ENCODE measurements at places on chromosomes 6 and 20.

DNA sequence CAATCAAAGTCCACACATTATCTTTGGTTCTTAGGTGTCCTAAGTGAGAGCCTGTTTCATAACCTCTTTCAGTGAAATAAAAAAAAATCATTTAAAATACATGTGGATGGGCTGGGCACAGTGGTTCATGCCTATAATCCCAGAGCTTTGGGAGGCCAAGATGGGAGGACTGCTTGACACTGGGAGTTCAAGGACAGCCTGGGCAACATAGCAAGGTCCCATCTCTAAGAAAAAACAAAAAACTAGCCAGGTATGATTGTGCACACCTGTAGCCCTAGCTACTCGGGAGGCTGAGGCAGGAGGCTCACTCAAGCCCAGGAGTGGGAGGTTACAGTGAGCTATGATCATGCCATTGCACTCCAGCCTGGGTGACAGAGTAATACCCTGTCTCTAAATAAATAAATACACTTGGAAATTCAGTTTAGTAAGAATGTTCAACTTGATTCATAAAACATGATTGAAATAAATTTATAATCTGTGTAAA is 3.6 kb downstream of the MPC1 start:
- no peak for DNase-seq

- no peak for DNase-seq
Measured at GRCh38 chr6:124924333-124924759, 37.9 kb upstream of the RNF217 start.

DNA sequence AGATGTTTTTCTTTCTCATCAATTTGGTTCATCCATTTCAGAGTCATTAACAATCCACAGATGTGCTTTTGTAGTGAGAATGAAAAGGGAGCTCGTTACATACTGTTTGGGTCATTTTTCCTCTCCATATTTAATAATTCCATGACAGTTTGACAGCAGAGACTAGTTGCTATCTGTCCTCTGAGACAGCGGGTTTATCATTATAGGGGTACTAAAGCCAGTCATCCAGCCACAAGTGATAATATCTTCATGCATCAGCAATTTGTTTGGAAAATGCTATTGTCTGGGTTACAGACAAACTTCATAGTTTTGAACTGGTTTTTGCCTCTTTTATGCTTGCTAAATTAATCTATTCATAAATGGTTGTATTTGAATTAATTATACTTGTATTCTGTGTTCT is 350.6 kb upstream of the FLRT3 start:
- DNase-seq: no peak

DNA sequence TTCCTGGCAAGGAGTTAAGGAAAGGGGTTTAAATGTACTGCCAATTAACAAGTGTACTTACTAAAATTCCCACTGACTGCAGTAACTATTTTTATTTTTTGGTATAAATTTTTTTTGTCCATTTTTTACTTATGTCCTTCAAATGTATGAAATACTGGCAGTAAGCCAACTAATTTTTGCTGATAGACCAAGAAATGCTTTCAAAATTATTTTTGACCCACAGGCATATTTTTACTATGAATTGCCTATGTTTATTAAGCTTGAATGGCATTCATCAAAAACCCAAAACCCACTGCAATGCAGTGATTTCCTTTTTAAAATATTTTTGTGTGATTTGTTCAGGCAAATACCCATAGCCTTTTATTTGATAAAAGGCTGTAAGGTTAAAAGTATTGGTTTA is 560.1 kb downstream of the UTRN start:
- DNase-seq: no peak

DNA sequence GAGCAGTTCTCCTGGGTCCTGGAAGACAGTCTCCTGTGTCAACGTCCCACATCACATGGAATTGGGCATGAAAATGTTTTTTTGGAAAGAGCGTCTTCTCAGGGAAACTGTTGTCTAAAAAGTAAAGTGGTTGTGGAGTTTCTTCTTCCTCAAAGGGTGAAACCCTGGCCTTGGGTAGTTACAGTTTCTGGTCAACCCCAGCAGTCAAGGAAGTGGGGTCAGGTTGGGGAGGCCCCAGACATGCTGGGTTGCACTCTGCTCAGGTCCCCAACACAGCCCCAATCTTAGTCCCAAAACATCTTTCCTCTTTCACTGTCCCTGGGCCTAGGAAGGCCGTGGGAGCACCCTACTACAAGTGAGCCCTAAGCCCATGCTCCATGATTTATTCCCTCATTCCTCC is 996 bp upstream of the NFKBIE start:
- DNase-seq: no peak

DNA sequence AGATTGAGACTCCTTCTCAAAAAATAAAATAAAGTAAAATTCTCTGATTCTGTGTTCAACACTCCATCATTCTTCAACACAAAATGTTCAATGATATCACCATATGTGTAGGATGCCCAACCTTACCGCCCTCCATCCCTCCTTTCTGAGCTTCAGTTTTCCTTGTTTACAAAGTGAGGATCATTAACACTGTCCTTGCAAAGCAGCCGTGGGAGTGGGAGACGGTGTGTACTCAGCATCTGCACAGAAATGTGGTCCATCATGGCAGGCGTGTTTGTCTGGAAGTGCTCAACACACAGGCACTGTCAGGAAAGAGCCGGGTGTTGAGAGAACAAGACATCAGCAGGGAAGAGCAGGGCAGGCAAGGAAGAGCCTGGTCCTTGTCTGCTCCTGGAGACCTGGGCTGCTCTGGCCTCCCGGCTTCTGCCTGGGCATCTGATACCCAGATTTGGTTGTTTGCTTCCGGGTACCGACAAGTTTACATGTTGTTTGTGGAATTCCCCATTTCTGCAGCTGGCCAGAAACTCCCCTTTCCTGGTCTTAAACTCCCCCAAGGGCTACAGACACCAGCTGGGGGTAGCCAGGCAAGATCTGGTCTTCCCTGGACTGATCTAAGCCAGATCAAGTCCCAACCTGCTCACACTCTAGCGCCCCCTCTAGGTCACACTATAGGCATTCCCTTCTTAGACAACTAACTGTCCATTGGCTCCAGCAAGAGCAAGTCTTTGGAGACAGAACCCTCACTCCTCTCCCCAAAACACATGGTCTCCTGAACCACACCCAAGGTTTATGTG is 26.7 kb upstream of the TTPAL start:
- no peak for DNase-seq

GRCh38 chr20:62472138-62472940 is 3.5 kb downstream of the GATA5 start:
- no peak for DNase-seq

DNA sequence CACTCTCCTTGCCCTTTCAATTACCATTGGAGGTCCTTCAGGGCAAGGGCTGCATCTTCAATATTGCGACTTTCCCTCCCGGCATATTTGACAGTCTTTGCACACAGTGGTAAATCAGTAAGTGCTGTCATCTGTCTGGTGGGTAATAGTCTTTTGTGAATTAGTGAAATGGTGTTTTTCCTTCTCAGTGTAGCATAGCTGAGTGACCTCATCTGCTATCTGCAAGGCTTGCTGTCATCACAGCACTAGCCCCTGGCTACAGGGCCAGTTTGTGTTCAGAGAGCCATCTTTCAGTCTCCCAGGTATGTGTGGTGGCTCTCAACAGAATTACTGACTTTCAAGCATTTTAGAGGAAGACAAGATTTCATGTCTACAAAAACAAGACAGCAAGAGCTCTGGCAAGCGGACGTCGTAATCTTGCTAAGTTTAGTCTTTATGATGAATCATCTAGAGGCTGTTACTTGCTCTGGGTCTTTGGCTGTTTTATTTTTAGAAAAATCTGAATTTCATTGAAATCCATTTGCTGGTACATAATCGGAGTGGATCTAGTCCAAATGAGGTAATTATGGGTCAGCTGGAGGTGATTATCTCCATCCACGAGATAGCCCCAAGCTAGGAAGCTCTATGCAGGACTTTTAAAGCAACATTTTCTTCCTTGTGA is 528.9 kb downstream of the EPM2A start:
- DNase-seq: no peak

DNA sequence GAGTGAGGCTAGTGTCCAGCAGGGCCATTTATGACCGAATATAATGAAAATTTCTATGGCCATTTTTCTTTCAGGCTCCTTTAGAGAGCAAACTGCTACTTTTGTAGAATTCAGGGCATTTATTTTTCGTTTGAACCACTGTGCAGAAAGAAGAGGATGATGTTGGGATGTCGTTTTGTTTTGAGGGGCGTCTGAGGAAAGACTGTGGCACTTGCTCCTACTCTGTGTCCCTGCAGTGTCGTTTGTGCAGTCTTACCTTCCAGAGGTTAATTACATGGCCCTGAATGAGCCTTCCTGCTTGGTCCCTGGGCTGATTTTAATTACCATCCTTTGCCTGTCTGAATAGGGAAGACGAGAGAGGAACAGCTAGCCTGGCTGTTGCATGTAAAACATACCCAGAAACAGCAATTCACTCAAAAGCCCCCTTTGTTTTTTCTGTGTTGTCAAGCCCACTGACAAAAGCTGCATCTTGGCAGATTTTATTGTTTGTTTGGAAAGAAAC is 65.3 kb downstream of the CTNNBL1 start:
- no peak for DNase-seq

DNA sequence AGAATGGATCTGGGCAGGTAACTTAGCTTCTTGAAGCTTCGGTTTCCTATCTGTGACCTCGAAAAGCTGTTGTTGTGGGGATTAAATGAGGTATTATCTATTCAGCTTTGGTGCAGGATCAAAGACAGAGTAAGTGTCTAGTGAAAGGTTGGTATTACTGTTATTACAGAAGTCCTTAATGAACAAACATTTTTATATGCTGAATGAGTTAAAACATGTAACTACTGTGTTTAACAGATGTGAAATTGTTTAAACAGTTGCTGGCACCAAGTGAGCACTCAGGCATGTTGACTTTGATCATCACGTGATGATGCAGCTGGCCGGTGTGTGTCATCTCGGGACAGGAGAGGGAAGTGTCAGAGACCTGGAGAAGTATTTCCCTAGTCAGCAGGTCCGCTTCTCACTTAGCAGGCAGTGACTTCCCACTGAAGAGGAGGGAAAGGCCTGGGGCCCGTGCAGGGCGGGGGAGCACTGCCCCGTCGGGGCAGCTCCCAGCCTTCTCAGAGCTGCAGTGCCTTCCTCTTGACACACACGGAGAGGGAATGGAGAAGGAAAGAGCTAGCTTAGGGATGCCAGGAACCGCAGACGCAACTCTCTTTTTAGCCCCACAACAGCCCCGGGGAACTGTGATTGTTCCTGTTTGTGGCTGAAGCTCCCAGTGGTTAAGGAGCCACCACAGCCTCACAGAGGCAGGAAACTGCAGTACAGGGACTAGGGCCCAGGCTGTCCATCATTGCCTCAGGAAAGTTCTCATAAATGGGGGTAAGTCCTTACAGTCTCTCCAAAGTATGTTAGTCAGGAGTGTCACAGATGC is 18.0 kb downstream of the TUBB2A start:
- no peak for DNase-seq

DNA sequence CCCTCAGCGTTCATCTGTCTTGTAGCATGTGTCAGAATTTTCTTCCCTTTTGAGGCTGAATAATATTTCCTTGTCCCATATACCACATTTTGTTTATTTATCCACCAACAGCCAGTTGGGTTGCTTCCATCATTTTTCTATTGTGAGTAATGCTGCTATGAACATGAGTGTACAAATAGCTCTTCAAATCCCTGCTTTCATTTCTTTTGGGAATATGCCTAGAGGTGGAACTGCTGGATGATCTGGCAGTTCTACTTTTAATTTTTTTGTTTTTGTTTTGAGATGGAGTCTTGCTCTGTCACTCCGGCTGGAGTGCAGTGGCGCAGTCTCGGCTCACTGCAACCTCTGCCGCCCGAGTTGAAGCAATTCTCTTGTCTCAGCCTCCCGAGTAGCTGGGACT is 64.7 kb downstream of the SASH1 start:
- DNase-seq: no peak

DNA sequence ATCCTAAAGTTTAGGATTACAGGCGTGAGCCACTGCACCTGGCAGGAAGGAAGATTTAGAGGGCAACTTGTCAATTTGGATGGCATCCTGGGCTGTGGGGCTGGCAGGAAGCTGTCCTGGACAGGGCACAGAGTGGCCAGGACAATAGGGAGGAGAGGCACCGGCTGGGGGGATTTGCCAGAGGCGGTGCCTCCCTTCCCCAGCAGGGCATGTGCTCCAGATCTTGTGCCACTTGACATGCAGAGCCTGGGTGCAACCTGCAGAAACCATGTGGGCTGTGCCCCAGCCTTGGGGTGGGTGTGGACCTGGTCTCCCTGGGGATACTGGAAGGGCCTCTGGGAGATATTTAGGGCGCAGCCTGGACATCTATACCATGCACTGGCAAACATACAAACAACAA is 58.6 kb upstream of the EEF1A1 start:
- DNase-seq: no peak

- no peak for DNase-seq
Measured at GRCh38 chr6:108635505-108636226, 74.9 kb downstream of the FOXO3 start.

GRCh38 chr6:53437557-53438202 is 88.9 kb upstream of the ELOVL5 start:
- DNase-seq: no peak

DNA sequence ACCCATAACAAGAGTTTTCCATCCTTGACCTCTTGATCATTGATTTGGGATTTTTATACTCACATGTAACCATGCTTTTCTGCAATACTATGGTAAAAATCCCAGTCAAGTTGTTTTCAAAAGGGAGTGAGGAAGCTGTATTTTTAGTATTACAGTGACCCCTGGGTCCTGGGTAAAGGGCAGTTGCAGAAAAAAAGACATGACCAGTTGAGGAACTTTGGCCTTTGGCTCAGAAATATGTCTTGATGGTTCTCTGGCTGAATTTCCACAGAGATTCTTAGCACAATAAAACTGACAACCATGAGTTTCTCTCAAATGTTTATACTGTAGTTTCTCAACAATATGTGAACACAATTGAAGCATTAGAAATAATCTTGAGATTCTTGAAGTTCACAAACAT is 28.6 kb upstream of the PRL start:
- no peak for DNase-seq

- DNase-seq: no peak
Measured at GRCh38 chr20:25005661-25006060, 13.1 kb upstream of the APMAP start.

DNA sequence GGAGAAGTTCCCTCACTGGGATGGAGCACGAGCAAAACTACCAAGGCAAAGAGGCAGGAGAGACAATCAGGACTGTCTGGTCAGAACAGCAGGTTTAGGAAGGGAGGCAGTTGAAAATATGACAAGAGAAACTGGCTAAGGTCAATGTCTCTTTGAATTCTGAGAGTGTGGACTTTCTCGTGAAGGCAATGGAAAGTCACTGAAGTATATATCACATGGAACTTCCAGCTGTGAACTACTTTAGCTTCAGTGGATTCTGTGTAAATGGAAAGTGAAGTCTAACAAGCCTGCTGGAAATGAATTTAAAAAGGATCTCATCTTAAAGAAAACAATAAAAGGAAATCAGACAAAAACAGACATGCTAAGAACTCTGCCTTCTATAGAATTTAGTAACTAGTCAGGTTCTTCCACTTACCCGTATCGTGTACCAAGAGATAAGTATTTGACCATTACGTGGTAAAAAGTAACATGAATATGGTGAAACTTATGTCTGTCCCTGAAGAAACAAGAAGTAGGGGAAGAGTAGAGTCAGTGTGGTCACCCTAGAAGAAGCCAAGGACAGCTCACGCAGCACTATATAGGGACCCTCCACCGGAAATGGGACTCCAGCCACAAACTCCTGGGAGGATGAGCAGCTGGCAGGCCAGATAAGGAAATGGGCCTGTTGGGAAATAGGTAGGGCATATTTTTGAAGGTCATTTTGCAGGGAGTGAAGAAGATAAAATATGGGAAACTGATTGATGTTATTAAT is 123.4 kb downstream of the MAP7 start:
- DNase-seq: no peak

Measured in activated gamma-delta T cell (primary cell).